ENCODE measurements at places on chromosomes 7 and 10.

GRCh38 chr10:57457972-57458512, 809.7 kb downstream of the IPMK start:
- no peak for DNase-seq

DNA sequence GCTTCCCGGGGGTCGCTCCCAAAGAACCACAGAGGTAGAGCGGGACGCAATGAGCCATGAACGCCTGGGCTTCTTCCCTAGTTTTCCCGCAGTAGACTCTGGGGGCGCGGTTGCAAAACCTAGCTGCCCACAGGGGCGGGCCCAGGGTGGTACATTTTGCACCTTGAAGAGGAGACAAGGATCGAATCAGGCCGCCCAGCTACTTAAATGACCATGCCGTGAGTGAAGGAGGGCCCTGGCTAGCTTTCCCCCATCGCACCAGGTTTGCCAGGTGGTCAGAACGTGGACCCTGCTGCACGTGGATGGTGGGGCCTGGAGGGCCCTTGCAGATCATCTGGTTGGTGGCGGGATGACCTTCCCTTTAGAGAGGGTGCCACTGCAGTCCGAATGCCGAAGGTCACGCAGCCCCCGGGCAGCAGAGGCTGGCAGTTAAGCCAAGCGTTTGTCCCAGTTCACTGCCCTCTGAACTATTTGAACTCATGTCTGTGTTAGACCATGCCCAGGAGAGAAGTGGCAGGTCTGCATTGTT, 604 bp upstream of the SHTN1 start:
- DNase-seq = peak; percentile 4

GRCh38 chr10:122154545-122155366, 116.3 kb upstream of the BTBD16 start:
- DNase-seq = peak; percentile 44

DNA sequence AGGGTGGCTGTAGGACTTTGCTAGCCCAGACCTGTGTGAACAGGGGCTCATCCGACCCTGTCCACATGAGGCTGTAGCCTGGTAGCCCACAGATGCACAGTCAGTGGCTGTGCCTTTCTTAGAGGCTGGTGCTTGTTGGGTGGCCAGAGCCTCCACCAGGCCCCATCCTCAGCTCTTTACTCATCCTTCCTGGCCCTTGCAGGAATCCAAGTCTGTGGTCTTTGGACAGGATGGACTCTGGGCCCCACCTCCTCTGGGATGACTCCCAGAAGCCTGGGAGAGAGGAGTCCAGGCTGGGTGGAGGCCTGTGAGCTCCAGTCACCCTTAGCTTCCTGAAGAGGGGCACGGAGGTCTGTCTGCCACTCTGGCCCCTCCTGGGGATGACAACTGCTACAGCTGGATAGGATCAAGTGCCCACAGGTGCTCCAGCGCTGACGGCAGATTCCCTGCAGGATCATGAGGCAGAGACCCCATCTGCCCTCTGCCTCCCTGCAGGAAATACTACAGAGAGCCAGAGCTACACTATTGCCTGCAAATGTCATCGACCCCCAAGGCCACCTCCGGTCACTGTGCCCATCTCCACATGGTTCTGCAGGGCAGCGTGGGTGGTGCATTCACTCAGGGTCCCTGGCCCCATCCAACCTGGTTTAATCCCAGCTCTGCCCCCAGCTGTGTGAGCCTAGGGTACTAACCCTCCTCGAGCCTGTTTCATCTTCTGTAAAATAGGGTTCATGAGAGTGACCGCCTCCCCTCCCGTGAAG, 114.5 kb downstream of the PTPN20 start:
- DNase-seq = peak; percentile 51

DNA sequence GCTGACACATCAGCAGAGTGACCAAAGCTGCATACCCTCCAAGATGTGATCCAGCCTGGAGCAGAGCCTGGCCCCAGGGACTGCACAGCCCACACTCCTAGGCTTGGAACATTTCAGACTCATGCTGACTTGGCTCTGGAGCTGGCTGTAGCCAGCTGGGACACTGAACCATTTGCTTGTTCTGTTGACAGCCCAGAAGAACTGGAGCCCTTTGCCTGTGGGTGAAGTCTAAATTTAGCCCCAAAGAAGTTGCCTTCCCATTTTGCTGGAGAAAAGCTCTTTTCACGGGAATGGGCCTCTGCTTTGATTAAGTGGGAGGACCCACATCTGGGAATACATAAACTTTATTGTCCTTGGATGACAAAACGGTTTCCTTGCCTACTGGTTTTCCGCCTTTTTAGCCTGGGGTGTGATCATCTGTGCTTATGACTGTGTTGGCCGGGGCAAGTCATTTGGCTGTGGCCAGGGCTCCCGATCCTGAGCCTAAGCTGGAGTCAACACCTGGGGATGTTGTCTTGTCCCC, 186.2 kb upstream of the BMPER start:
- DNase-seq = no peak

GRCh38 chr7:151101621-151102396, 15.5 kb downstream of the AGAP3 start:
- no peak for DNase-seq

DNA sequence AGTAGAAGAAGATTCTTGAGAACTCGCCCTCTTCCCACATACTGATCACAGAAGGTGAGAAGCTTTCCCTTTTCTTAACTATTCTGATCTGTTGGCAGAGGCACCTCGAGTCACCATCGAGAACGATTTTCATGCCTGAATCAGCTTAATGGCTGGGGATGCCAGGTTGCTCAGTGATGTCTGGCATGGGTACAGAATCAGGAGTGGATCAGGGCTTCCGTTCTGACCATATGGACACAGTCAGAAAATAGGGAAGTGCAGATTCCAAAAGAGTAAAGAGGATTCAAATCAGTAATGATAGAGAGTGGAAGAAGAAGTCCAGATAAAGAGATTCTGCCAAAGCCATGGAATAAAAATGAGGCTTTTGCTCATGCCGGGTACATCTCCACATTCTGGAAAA, 52.0 kb upstream of the GRB10 start:
- no peak for DNase-seq

DNA sequence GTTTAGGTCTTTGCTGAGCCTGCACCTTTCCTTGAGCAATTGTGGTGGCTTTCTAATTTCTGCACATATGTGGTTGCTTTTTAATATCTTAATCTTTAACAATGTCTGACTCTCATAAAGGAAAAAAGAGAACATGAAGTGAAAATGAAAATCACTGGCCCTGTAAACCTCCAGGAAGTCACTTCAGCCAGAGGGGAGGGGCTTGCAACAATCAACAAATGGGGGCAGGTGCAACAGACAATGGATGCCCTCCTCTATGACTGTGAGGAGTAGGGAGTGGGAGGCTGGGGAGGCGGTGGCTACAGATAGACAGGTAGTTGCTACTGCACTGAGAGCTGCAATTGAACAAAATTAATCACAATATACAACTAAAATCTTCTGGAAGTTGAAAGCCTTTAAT, 1377.4 kb downstream of the XPNPEP1 start:
- no peak for DNase-seq

- no peak for DNase-seq
Measured at GRCh38 chr7:155800741-155801267, 11.5 kb downstream of the SHH start.

GRCh38 chr10:104433669-104434068, 80.0 kb downstream of the CFAP58 start:
- no peak for DNase-seq

- no peak for DNase-seq
Measured at GRCh38 chr10:99080275-99080945, 155.2 kb downstream of the HPSE2 start.

DNA sequence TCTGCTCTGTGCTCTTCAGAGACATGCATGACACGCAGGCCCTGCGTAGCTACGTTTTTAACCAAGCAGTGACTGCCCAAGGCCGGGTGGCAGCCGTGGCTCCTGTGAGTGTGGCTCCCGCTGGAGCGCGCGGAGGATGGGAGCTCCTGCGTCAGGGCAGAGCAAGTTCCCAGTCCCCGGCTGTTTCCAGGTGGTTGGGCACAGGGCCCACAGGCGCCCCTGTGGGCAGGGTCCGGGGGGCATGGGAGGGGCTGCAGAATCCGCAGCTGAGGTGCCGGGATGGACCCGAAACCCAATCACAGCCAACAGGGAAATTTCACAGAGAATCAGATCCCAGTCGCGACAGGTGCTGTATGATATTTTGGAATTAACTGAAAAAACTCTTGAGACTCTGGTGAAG, 9.8 kb downstream of the NKX6-2 start:
- no peak for DNase-seq

DNA sequence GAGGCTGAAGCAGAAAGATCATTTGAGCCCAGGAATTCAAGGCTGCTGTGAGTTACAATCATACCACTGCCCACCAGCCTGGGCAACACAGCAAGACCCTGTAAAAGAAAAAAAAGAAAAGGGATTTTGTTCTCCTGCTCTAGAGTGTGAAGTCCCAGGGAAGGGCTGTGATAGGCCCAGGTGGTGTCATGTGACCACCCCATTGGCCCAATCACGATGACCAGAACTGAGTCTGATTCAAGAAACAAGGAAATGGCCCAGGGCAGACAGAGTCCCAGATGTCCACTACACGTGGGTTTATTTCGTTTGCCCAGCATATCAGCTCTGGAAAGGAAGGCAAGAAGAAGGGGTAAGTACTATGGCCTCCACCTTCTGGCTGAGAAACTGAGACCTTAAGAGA, 81.3 kb upstream of the CUX1 start:
- no peak for DNase-seq

- no peak for DNase-seq
Measured at GRCh38 chr7:335358-336148, 45.6 kb downstream of the FOXL3 start.

GRCh38 chr7:42502022-42502421, 265.0 kb upstream of the GLI3 start:
- DNase-seq = peak; percentile 83

- no peak for DNase-seq
Measured at GRCh38 chr10:69398466-69398865, 18.3 kb downstream of the TACR2 start.

GRCh38 chr10:69327463-69328379, 49.4 kb downstream of the HK1 start:
- DNase-seq = peak; percentile 30

DNA sequence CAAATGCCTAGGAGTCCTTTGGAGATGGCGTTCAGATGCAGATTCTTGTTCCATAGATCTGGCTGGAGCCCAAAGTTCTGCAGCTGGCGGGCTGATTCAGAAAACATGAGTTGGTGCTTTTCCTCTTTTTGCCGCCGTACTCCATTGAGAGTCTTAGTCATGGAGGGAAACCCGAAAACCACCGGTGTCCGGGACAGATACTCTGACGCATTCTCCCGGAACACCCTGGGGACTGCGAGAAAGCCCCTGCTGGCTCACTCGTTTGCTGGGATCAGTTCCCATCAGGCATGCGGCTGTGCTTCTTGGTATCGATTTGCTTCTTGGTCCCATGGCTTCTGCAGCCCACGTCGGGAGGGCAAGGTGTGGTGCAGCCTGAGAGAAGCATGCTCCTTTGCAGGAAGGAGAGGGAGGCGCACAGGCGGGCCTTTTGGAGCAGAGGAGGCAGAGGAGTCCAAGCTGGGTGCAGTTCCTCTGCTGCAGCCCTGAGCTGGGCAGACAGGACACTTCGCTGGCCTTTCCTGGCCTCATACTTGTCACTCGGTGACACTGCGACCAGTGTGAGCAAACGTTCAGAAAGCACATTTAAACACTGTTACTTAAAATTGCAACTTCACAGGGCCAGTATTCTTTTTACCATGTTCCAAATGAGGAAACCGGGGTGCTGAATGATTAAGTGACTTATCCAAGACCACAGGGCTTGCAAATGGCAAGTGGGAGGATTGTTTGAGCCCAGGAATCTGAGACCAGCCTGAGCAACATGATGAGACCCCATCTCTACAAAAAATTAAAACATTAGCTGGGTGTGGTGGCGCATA, 30.6 kb upstream of the PFKFB3 start:
- peak; percentile 96 for DNase-seq

DNA sequence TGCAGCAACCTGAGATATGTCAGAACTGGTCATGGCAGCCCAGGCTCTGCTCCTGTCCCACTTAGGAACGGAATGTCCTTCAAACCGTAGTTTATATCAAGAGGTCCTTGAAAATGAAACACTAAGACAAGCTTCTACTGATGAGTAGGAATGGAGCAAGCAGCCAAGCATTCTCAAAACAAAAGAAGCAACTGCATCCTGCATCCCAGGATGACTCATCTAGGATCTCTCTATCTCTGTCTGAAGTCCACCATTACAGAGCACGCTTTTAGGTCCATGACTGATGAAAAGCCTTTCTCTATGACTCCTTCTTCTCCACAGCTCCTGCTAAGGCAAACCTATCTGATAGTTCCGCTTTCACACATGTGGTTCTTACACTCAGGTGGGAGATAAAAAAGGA, 16.3 kb downstream of the MBL2 start:
- no peak for DNase-seq

DNA sequence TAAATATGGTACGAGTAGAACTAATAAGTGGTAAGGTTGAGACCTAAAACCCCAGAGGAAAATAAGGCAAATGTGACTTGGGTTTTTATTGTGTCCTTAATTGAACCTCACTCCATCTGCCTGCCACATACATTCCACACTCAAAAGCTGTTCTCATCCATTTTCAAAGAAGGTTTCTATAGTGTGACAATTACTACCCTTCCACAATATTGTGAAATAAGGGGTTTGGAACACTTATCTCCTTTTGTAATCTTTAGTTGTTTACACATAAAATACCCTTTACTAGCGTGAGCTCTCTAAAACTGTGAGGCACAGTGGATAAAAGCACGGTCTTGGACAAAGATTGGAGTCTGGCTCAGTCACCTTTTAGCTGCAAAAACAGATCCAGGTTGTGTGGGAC, 166.6 kb downstream of the THSD7A start:
- DNase-seq = peak; percentile 9

- no peak for DNase-seq
Measured at GRCh38 chr10:44387853-44388251, 3.0 kb upstream of the CXCL12 start.

- no peak for DNase-seq
Measured at GRCh38 chr10:61825628-61826027, 75.9 kb upstream of the ARID5B start.

DNA sequence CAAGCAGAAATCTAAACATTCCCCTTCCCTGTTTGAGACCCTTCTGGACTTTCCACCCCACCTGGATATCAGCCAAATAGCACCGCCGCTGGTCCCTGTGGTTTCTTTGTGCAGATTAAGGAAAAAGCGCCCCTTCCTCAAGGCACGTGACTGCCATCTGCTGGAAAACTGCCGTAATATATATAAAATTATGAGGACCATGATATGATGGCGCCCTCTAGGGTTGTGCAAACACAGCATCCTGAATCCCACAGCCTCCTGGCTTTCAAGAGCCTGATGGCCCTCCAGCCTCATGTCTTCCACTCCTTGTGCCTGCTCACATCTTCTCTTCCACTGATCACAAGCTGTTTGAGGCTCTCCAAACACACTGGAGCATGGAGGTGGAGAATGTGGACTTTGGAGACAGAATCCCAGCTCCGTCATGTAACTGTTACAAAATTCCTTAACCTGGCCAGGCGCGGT, 121.3 kb downstream of the MYL10 start:
- peak; percentile 54 for DNase-seq

DNA sequence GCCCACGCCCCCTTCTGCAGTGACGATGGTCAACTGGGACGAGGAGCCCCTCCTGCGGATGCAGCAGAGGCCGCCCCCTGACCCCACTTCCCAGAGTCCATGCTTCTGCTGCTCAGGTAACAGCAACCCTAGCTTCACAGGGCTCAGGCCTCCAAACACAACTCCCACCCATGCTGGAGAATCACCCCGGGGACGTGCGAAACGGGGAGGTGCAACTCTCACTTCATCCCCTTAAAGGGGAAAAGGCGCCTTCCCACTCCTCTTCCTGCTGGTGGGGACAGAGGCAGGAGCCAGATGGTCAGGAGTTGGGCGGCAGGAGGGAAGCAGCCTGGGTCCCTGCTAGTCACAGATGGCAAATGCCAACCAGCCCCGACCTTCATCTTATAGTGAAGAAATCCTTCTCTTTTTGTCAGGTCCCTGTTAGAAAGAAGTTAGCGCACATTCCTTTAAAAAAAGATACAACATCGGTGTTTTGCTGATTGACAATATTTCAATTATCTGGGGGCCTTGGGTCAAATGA, 155.4 kb downstream of the DIP2C start:
- DNase-seq = no peak
